SJSA1 (cell line): ENCODE measurements at places on chromosomes 13 and 19. TPM values are rescaled to one million over a fixed set of nuclear protein-coding genes. Genes with fewer than 3 reads are reported as not detected.

RGS9BP gene
- 0.05 TPM in 1 of 2 replicates, not detected in the other for total RNA-seq

DNA sequence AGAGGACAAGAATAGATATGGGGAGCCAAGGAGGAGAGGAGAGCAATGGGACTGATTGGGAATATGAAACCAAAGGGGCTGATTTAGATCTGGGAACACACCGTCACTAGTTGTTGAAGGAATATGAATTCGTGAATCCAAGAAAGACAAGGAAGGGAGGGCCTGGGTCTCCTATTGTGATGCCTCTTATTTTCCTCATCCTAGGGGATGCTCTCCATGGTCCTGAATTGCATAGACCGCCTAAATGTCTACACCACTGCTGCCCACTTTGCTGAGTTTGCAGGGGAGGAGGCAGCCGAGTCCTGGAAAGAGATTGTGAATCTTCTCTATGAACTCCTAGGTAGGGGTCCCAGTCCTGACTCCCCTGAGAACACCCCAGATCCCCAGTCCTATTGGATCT is 21.5 kb downstream of the RYR1 start:
- H3K36me3 ChIP-seq: no peaks in the 10 kb centered on the region
- no peak overlapping the region for H3K27ac ChIP-seq
- no peak overlapping the region for H3K4me3 ChIP-seq
- no peaks in the 10 kb centered on the region for H3K4me1 ChIP-seq
- DNase-seq: peak; percentile 12

- no peaks in the 10 kb centered on the region for H3K4me1 ChIP-seq
- peaks cover 21% of the 10 kb centered on the region for H3K36me3 ChIP-seq
- no peak overlapping the region for H3K4me3 ChIP-seq
- no peak for DNase-seq
- H3K27me3 ChIP-seq: no peaks in the 10 kb centered on the region
- H3K27ac ChIP-seq: no peak overlapping the region
Observed at GRCh38 chr13:60001889-60002288, 161.8 kb downstream of the DIAPH3 start.

- no peak overlapping the region for H3K4me3 ChIP-seq
- no peaks in the 10 kb centered on the region for H3K27me3 ChIP-seq
- H3K27ac ChIP-seq: no peak overlapping the region
- no peak for DNase-seq
- 0 out of 2 replicates have a peak, but pooled peaks cover under 1% of the 10 kb centered on the region for H3K4me1 ChIP-seq
Observed at GRCh38 chr13:59829690-59830089, 334.0 kb downstream of the DIAPH3 start.
